ENCODE measurements at places on chromosomes 11 and 22. TPM values are rescaled to one million over a fixed set of nuclear protein-coding genes. Genes with fewer than 3 reads are reported as not detected.

HTR3A gene
- polyA plus RNA-seq: not detected

DNA sequence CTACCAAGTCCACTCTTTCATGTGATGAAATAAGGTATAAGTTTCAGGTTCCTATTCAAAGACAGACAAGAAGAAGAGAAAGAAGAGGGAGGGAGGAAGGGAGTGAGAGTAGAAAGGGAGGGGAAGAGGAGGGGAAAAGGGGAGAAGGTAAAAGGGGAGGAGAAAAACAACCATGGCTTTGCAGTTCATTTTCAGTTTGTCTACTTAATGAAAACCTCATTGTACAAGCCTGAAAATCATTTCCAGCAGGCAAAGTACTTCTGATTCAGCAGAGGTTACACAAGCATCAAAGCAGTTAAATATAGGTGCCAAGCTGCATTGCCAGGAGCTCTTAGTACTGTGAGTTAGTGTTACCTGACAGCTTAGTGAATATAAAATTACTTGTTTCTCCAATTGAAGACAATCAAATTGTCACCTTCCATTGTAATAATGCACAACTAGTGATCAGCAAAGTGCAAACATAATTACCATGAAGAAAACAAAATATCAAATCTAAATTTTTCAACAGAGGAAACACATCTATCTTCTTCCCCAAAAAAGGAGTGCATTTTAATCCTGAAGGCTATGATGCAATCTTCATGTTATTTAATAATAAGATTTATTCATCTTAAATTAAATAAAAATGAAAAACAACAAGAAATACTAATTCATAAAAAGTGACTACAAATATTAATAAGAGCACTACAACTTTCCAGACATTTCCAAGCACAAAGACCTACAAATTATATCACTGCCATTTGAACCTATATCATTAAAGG, 8.2 kb downstream of the SOX6 start:
- no peak for DNase-seq

OR51B5 gene
- 0.05 TPM for polyA plus RNA-seq

DNA sequence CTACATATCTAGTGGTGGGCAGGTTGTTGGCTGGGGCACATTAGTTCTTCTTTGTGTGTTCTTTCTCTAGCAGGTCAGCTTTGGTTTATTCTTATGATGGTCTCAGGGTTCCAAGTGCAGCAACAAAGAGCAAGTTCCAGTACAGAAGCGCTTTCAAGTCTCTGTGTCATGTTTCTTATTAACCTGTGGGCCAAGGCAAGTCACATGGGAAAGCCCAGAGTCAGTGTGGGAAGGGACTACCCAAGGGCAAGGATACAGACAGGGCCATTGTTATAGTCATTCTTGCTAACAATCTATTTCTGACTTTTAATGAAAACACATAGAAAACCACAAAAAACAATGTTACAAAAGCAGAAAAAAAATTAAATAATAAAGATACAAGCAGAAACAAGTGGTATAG, 754.6 kb downstream of the TBC1D22A start:
- DNase-seq: no peak

HSCB gene
- polyA plus RNA-seq: 12.7 TPM

DNA sequence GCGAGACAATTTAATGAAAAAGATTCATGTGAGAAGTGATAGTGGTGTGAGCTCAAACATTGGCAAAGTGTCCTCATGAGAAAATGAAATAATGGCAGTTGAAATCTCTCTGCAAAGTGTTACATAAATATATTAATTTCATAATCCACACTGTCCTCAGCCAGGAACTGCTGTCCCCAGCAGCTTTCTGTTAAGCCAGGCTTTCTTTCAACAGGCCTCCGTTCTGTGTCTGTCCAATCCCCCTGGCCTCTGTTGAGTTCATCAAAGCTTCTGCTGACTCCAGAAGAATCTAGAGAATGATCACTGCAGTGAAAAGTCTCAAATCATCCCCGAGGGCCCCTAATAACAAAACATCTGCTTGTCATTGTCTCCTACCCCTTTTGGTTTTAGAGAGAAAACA, 10.0 kb upstream of the ASCC2 start:
- DNase-seq: no peak

TSPAN32 gene
- polyA plus RNA-seq: not detected

NR1H3 gene
- polyA plus RNA-seq: 20.7 TPM

PANX3 gene
- not detected for polyA plus RNA-seq

GRCh38 chr11:81870066-81870412, 863.6 kb downstream of the FAM181B start:
- DNase-seq: no peak

HMOX1 gene
- polyA plus RNA-seq: 71.2 TPM

All from BJ (cell line).